Adrenal gland (tissue), 19 donors: ENCODE measurements at places on chromosomes 1 and 21. TPM values are rescaled to one million over a fixed set of nuclear protein-coding genes. Genes with fewer than 3 reads are reported as not detected.

DNA sequence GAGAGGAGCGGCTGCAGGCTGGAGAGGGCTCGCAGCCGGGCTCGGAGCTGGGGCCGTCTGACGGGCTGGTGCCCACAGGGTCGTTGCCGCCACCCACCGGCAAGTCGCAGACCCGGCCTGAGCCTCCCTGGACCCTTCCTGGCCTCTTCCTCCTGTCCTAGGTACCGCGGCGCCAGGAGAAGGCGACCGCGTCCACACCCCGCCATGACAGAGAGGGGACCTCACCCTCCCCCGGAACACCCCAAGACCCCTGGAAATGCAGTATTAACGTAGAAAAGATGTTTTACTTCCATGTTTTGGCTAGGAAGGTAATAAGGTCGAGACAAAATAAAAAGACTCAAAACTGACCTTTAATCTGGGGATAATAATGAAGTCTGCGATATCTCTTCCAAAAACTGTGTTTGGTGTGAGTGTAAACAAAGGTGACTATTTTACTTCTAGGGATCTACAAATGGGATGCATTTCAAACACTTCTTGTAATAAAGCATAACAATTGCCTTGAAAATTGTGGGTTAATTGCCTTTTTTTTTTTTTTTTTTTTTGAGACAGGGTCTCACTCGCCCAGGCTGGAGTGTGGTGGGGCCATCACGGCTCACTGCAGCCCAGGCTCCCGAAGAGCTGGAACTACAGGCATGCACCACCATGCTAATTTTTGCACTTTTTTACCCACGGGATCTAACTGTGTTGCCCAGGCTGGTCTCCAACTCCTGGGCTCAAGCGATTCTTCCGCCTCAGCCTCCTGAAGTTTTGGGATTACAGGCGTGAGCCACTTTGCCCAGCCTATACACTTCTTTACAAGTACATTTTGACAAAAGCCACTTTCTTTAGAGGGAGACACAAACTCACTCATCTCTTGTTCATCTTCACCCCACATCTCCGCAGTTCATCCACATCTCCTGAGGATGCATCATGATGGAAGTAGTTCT is 838 bp upstream of the RSRP1 start:
- peaks cover 16% of the 10 kb centered on the region for H3K4me1 ChIP-seq
- H3K4me3 ChIP-seq: peak overlapping the region; percentile 62
- H3K36me3 ChIP-seq: no peaks in the 10 kb centered on the region

DNA sequence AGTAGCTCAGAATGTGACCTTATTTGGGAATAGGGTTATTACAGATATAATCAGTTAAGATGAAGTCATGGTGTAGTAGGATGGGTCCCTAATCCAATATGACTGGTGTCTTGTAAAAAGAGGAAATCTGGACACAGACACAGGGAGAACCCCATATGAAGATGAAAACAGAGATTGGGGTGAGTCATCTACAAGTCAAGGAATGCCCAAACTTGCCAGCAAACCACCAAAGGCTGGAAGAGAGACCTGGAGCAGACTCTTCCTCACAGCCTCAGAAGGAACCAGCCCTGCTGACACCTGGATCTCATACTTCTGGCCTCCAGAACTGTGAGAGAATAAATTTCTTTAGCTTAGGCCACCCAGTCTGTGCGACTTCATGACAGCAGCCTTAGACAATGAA is 29.9 kb downstream of the KRTAP19-8 start:
- no peaks in the 10 kb centered on the region for H3K4me1 ChIP-seq
- no peak for DNase-seq
- H3K27me3 ChIP-seq: no peaks in the 10 kb centered on the region

GRCh38 chr1:154697710-154698109 is 89.7 kb upstream of the ADAR start:
- H3K27ac ChIP-seq: no peak overlapping the region
- DNase-seq: no peak
- H3K4me3 ChIP-seq: no peak overlapping the region
- H3K36me3 ChIP-seq: no peaks in the 10 kb centered on the region

- DNase-seq: no peak
- no peaks in the 10 kb centered on the region for H3K36me3 ChIP-seq
- no peak overlapping the region for H3K27ac ChIP-seq
- peaks cover 20% of the 10 kb centered on the region for H3K4me1 ChIP-seq
- H3K27me3 ChIP-seq: no peaks in the 10 kb centered on the region
- H3K4me3 ChIP-seq: no peak overlapping the region
These were observed 5.2 kb upstream of the ARID1A start for GRCh38 chr1:26690576-26691031.

DNA sequence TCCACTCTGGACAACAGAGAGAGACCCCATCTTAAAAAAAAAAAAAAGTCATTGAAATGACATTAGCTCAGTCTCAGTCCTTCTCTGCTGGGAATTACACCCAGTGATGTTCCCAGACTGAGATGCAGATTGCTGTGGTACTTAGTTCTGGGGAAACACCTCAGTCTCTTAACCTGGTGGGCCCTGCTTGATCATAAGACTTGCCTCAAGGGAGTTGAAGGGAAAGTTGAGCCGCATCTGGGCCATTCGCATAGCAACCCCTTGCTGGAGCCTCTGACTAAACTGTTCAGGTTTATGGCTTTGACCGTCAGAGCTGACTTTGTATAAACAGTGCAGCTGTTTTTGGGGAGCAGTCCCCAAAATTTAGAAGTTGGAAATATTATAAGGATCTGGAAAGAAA is 13.4 kb downstream of the FCRL4 start:
- no peaks in the 10 kb centered on the region for H3K4me1 ChIP-seq
- H3K27ac ChIP-seq: no peak overlapping the region
- H3K4me3 ChIP-seq: no peak overlapping the region
- no peak for DNase-seq

GRCh38 chr1:12040457-12041051 is 21.3 kb downstream of the MIIP start:
- no peak overlapping the region for H3K4me3 ChIP-seq
- no peak for DNase-seq
- H3K4me1 ChIP-seq: no peaks in the 10 kb centered on the region

DNA sequence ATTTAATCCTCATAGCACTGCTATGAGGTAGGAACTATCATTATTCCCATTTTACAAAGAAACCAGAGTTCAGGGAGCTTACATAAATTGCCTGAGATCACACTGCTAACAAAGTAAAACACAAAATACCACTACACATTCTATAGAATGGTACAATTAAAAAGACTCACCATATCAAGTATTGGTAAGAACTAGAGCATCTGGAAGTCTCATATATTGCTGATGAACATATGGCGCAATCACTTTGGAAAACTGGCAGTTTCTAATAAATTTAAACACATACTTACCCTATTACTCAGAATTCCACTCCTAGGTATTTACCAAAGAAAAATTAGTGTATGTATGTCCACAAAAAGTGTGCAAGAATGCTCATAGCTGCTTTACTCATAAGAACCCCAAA is 261.5 kb downstream of the RRAGC start:
- H3K36me3 ChIP-seq: no peaks in the 10 kb centered on the region
- H3K27me3 ChIP-seq: no peaks in the 10 kb centered on the region
- DNase-seq: no peak
- no peaks in the 10 kb centered on the region for H3K4me1 ChIP-seq

- DNase-seq: no peak
- H3K27me3 ChIP-seq: no peaks in the 10 kb centered on the region
- H3K27ac ChIP-seq: no peak overlapping the region
- no peaks in the 10 kb centered on the region for H3K36me3 ChIP-seq
These were observed 2135.4 kb downstream of the MRPL39 start for GRCh38 chr21:23471877-23472276.

GRCh38 chr1:36560621-36561360 is 78.1 kb upstream of the CSF3R start:
- H3K27me3 ChIP-seq: no peaks in the 10 kb centered on the region
- H3K27ac ChIP-seq: no peak overlapping the region
- H3K4me1 ChIP-seq: no peaks in the 10 kb centered on the region
- no peaks in the 10 kb centered on the region for H3K36me3 ChIP-seq
- no peak for DNase-seq

DNA sequence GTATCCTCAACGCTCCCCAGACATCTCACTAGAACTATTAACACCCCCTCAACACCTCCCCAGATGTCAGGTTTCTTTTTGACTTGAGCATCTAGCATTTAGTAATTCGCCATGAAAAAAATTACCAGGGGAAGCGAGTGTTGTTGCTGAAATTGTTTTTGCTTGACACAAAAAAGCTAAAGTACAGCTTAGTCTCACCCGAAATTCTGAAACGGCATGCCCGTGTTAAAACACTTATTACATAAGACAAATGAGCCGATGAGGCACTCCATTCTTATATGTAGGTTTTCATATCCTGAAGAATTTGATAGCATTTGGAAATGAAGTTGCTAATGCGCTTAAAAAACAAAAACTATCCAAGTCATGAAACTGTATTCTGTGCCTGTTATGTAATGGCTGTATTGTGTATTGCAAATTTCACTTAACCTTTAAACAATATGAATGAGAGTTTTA is 1.3 kb upstream of the NRIP1 start:
- H3K4me3 ChIP-seq: peak overlapping the region; percentile 21
- peaks cover 27% of the 10 kb centered on the region for H3K4me1 ChIP-seq
- H3K27ac ChIP-seq: peak overlapping the region; percentile 99
- no peaks in the 10 kb centered on the region for H3K27me3 ChIP-seq
- no peaks in the 10 kb centered on the region for H3K36me3 ChIP-seq

- no peak overlapping the region for H3K4me3 ChIP-seq
- H3K36me3 ChIP-seq: no peaks in the 10 kb centered on the region
- H3K27me3 ChIP-seq: no peaks in the 10 kb centered on the region
- no peak overlapping the region for H3K27ac ChIP-seq
- no peak for DNase-seq
These were observed 486.4 kb downstream of the PLPP3 start for GRCh38 chr1:56092684-56093570.

GRCh38 chr1:33180226-33180910 is 1.5 kb downstream of the TRIM62 start:
- no peaks in the 10 kb centered on the region for H3K27me3 ChIP-seq
- H3K4me3 ChIP-seq: no peak overlapping the region
- H3K4me1 ChIP-seq: peaks cover 34% of the 10 kb centered on the region
- no peaks in the 10 kb centered on the region for H3K36me3 ChIP-seq
- H3K27ac ChIP-seq: peak overlapping the region; percentile 81

DNA sequence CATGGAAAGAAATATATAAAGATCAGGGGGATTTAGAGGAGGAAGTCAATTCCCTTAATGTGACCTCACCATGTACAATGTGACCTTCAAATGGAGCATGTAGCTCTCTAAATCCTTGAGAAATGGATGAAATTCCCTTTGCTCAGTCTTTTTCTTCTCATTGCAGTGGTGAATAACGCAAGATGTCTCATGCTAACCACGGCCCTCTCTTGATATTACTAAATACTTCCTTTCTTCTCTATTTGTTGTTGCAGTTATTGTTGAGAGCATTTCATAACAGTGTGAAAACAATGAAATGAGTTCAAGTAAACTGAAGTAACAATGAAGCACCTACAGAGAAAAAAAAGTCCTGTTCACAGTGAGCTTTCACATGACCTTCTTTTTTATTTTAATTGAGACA is 55.6 kb downstream of the ZNF281 start:
- DNase-seq: no peak
- H3K36me3 ChIP-seq: no peaks in the 10 kb centered on the region
- H3K4me1 ChIP-seq: no peaks in the 10 kb centered on the region
- no peaks in the 10 kb centered on the region for H3K27me3 ChIP-seq

Gene TNFSF4
- total RNA-seq: 1.1 TPM

Gene ORC1
- total RNA-seq: 0.68 TPM

Gene GBP5
- 0.96 TPM for total RNA-seq

Gene CALML6
- 0.61 TPM for total RNA-seq

Gene HTR6
- not detected for total RNA-seq
